ENCODE measurements at places on chromosomes 1 and 21.

- no peak for DNase-seq
Measured at GRCh38 chr1:204147406-204148383, 4.1 kb downstream of the ETNK2 start.

- DNase-seq, result no peak
Measured at GRCh38 chr1:217133958-217134856, 411.0 kb upstream of the ESRRG start.

DNA sequence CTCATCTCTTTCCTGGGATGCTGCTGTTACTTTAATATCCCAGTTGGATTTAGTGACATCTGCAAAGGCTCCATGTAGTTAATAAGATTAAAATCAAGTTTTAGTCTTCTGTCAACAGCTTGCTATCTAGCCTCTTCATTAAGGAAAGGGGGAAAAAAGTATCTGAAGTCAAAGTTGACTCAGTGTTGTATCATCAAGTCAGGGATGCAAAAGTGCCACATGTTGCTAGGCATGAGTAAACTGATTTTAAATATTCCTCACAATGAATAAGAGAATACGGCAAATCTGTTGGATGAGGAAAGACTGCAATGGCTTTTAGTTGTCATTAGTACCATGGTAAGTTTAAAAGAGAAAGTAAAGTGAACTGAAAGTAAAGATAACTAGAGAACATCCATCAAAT, 383.2 kb upstream of the ZRANB2 start:
- no peak for DNase-seq

- no peak for DNase-seq
Measured at GRCh38 chr1:177464686-177465085, 293.9 kb downstream of the BRINP2 start.

GRCh38 chr21:34812504-34813265, 143.9 kb downstream of the CLIC6 start:
- DNase-seq, result no peak

- no peak for DNase-seq
Measured at GRCh38 chr21:14452031-14452726, 69.2 kb upstream of the HSPA13 start.

DNA sequence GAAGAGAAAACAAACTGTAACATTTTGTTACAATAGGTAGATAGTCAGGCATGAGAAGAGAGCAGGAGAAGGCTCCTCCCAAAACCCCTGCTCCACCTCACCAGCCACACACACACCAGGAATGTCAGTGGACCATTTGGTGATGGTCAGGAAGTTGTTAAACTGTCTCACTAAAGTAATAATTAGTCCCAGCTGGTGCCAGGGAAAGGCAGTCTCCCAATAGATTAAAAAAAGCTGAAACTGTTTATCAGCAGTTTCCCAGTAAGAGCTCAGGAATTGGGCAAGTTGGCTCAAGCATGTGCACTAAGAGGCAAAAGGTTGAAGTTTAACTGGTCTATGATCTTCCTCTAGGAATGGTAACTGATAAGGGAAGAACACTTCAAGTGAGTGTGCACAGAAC, 249.6 kb downstream of the COL11A1 start:
- DNase-seq, result no peak

- no peak for DNase-seq
Measured at GRCh38 chr21:26847921-26848320, 2.7 kb upstream of the ADAMTS1 start.

- no peak for DNase-seq
Measured at GRCh38 chr1:21783679-21784603, 992 bp upstream of the USP48 start.

GRCh38 chr1:12745992-12746323, at the start of gene CFAP107:
CFAP107 (plus strand) TSS chr1:12746200; CDS start chr1:12746431, 231 bp downstream.
- no peak for DNase-seq

GRCh38 chr1:198845271-198845670, 206.4 kb downstream of the PTPRC start:
- no peak for DNase-seq

GRCh38 chr1:59678493-59679228, 136.1 kb upstream of the HOOK1 start:
- no peak for DNase-seq

DNA sequence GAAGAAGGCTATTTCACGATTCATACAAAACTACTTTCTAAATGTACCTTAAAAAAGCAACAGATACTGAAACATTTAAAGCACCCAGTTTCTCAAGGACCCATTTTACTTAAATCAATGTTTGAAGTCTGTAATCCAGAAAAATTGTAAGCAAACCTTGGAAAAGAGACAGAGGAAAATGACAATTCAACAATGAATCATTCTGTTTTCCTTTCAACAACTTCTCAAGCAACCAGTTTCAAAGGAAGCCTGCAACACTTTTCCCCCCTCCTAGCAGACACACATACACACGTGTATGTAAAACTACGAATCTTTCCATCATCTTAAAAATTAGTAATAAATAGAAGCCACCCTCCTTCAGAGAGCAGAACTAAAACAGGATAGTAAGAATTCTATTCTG, 1.2 kb downstream of the RERE start:
- no peak for DNase-seq

All from stimulated activated CD4-positive, alpha-beta T cell treated with anti-CD3 and anti-CD28 coated beads, Interleukin-1b, Interleukin-23, amount 100 ng/mL, for 1 hour (primary cell).